Right cardiac atrium (tissue), 5 donors: ENCODE measurements at places on chromosomes 6 and 20.

- DNase-seq: no peak
Observed at GRCh38 chr20:37999526-38000263, 33.6 kb downstream of the TTI1 start.

GRCh38 chr6:154732538-154733182, 556 bp upstream of the SCAF8 start:
- DNase-seq: peak; percentile 72

GRCh38 chr6:56671651-56672461, 29.2 kb upstream of the DST start:
- DNase-seq: no peak

- DNase-seq: no peak
Observed at GRCh38 chr20:1283522-1284510, 17.7 kb downstream of the SNPH start.

DNA sequence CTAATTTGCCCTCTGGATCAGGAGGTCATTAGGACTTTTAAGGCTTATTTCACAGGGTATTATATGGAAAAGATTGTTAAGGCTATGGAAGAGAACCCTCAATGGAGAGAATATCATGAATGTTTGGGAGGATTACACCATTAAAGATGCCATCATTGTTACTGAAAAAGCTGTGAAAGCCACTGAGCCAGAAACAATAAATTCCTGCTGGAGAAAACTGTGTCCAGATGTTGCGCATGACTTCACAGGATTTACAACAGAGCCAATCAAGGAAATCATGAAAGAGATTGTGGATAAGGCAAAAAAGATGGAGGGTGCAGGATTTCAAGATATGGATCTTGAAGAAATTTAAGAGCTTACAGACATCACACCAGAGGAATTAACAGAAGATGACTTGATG, 798.3 kb upstream of the SLC35B3 start:
- no peak for DNase-seq

DNA sequence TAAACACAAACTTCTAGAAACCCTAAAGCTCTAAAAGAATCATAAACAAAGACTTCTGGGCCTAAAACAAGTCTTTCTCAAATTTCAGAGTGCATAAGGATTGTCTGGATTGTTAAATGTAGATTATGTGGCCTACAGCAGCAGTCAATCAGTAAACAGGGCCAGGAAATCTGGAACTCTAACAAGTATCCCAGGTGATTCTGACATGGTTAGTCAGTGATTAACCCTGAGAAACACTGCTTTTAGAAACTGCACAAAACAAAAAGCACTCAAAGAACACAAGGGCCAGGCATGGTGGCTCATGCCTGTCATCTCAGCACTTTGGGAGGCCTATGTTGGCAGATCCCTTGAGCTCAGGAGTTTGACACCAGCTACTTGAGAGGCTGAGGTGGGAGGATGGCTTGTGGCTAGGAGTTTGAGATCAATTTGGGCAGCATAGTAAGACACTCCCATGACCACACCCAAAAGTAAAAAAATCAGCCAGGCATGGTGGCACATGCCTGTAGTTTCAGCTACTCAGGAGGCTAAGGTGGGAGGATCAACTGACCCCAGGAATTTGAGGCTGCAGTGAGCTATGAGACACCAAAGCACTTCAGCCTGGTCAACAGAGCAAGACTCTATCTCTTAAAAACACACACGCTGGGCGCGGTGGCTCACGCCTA, 5.9 kb downstream of the MED20 start:
- DNase-seq: no peak

DNA sequence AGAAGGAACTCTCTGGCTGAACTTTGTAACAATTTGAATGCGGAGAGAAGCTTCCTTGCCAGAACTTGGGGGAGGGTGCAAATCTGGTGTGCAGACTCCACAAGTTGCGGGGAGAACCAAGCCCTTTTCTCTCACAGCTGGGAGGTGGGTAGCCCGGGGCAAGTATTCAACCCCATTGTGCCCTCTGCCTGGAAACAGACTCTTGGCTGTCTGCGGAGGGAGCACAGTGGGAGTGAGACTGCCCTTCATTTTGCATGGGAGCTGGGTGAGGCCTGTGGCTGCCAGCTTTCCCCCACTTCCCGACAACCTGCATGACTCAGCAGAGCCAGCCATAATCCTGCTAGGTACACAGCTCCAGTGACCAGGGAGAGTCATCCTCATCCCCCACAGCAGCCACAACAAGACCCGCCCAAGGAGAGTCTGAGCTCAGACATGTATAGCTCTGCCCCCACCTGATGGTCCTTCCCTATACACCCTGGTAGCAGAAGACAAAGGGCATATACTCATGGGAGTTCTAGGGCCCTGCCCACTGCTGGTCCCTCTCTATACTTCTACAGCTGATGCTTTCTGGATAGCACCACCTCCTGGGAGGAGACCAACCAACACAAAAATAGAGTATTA, 29.4 kb upstream of the TPD52L1 start:
- no peak for DNase-seq

DNA sequence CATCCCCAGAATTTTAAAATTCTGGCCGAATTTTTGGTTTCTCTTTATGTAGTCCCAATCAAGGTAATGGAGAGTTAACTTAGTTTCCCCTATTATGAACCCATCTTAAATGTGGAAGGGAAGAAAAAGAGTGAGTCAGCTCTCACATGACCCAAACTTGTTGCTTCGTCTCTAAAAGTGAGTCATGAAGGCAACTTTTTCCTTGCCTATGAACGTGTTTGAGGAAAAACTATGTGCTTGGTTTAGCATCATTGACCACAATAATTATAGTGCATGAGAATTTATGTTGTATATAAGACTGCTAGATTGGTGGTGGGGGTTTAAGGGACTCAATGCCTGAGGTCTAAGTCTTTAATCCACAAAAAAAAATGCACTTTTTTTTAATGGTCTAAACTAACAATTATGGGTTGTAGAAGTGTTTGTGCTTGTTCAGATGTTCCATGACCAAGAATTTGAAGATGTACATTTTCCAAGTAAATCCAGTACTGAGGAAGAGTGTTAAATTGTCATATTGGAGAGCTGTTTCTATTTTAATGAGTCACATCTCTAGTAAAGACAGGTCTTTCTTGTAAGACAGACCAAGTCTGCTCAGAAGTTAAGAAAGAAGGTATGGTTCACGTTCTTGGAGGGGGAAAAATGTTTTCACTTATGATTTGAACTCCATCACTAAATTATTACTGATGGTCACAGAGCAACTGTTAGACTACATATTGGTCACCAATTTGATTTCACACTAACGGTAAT, 409.9 kb upstream of the MARCKS start:
- no peak for DNase-seq

DNA sequence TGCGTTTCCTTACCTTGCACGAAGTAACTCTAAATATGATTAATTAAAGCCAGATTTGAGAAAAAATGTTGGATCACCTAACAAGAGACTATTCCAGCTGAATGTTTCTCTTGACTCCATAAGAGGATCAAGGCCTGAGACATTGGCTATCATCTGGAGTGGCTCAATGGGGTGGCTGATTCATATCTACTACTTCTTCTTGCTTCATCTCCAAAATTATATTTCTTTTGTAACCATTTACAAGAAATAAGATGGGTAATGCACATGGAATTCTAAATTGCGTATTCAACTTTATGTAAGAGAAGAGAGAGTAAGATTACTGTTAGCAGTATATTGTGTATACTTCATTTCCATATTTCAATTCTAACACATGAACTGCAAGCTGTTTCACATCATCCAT, 819.0 kb upstream of the EYS start:
- no peak for DNase-seq

GRCh38 chr6:25832307-25832662, 433 bp upstream of the SLC17A1 start:
- DNase-seq: no peak

- no peak for DNase-seq
Observed at GRCh38 chr6:135088818-135089809, 34.5 kb upstream of the HBS1L start.

DNA sequence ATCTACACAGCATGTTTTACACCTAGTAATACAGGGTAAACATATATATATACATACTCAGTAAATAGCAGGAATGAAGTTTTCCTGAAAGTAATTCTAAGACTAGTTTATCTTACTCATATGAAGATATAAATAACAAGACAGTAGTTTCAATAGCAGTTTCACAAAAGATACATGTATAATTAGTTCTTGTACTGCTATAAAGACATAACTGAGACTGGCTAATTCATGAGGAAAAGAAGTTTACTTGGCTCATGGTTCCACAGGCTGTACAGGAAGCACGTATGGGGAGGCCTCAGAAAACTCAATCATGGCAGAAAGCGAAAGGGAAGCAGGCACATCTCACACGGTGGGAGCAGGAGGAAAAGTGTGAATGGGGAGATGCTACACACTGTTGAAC, 16.9 kb downstream of the RARS2 start:
- no peak for DNase-seq

DNA sequence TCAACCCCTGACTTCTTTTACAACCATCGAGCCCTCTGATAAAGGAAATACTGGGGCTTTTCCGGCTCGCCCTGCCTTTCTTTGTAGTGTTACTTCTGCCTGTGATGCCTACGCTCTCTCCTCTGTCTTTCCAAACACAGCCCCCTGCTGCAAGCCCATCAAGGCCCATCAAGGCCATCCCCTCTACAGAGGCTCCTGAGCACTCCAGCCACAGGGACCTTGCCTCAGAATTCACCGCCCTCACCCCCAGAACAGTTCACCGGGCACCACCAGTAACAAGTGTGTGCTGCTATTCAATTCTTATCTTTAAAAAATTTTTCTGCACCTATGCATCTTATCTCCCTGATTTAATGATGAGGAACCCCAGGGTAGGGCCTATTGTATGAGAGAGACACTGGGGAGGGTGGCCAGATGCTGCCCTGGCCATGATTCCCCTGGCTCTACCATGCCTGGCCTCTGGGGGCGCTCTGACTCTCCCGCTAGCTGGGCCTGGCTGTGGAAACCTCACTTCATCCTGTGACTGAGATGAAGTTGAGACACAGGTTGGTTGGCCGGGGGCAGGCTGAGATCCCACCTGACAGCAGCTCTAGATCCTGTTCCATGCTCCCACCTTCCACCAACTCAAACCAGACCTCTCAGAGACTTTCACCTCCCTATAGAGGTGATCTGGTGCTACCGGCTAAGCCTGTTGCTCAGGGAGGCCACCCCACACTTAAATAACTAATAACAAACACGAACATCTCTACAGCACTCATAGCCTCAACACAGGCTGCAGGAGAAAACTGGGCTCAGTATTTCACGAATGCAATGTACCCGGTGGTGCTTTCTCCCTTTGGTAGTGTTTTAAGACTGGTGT, 19.2 kb upstream of the GLP1R start:
- peak; percentile 62 for DNase-seq

DNA sequence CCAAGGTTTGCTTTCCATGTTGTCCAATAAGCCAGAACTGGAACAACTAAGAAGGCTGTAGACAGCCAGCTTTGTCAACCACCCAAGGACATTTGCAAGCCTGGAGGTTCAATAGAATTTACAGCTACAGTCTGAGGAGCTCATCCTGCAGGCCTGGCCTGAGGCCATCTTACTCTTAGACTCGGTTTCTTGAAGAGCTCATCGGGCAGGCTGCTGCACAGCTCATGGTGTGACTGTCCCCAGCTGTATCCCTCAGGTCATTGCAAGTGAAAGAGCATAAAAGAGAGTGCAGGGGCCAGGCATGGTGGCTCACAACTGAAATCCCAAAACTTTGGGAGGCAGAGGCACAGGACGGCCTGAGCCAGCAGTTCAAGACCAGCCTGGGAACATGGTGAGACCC, 96.9 kb upstream of the FOXQ1 start:
- no peak for DNase-seq

- DNase-seq: no peak
Observed at GRCh38 chr6:82772851-82773717, 292.6 kb downstream of the UBE3D start.

DNA sequence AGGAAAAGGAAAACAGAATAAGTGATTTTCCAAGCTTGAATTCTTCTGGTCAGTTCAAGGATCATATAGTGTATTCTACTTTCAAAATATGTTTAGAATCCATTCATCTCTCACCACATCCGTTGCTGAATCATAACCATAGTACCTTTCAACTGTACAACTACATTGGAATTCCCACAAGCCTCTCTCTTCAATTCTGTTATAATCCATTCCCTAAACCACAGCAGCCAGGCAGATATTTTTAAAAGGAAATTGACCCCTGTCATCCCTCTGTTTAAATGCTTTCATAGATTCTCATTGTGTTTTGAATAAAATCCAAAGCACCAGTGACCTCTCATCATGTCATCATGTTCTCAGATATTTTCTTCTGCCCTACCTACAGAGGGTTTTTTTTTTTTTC, 412.7 kb downstream of the GRIK2 start:
- no peak for DNase-seq

GRCh38 chr6:87045521-87046075, 49.3 kb downstream of the CGA start:
- no peak for DNase-seq

GRCh38 chr20:8364734-8365078, 232.6 kb downstream of the PLCB1 start:
- no peak for DNase-seq

GRCh38 chr6:27471365-27472115, 1.4 kb downstream of the ZNF184 start:
- no peak for DNase-seq

DNA sequence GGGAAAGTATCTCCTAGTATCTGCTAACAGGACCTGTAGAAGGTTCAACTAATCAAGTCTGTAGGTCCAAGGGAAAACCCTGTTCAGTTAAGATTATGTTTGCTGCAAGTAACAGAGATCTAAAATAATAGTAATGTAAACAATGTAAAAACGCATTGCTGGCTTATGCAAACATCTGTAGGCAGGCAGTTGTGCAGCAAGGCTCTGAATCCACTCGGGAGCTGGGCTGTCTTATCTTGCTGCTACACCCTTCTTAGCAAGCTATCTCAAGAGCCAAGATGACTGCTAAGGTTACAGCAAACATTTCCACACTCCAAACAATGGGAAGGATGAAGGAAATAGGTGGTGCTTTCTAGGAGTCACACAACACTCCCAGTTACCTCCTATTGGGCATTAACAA, 397.3 kb upstream of the NRSN1 start:
- DNase-seq: no peak

GRCh38 chr6:45557454-45557853, 179.7 kb upstream of the SUPT3H start:
- DNase-seq: no peak

- DNase-seq: no peak
Observed at GRCh38 chr6:16163535-16164300, 34.8 kb downstream of the MYLIP start.

GRCh38 chr6:101083533-101084175, 202.5 kb upstream of the ASCC3 start:
- no peak for DNase-seq

- DNase-seq: no peak
Observed at GRCh38 chr6:14751645-14752175, 494.2 kb upstream of the JARID2 start.

- DNase-seq: no peak
Observed at GRCh38 chr6:85923013-85923430, 280.3 kb upstream of the SYNCRIP start.
